NCI-H2171 (cell line): ENCODE measurements at places on chromosomes 2 and 18.

DNA sequence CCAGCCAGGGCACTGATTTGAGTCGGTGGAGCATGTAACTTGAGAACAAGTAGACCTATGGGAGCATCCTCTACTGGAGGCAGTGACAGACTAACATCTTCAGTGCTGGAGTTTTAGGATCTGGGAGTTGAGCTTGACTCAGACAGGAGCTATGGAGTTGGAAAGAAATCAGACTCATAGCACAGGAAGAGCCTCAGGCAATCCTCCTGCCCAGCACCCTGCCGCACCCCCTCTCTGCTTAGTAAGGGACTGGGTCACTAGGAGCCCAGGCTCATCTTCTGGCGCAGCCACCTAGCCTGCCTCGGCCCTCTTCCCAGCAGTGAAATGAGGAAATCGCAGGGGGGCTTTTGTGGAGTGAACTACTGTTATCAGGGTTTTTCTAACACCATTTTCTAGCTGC is 3.6 kb downstream of the ARID5A start:
- DNase-seq: no peak

DNA sequence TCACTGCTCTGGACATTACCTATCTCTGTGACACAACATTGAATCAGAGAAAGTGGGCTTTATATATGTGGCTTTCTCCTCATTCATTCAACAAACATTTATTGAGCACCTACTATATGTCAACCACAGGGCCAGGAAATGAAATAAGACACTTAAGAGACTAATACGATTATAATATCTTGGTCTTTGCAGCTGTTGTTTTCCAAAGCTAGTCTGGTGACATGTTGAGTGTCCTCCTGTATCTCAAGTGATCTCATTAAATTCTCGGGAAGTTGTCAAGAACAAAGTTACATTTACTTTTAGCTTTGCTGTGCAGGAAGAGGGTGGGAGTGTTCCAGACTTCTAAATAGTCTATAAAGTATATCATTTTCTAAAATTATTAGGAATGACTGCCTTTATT is 164.6 kb upstream of the SP5 start:
- DNase-seq: no peak

DNA sequence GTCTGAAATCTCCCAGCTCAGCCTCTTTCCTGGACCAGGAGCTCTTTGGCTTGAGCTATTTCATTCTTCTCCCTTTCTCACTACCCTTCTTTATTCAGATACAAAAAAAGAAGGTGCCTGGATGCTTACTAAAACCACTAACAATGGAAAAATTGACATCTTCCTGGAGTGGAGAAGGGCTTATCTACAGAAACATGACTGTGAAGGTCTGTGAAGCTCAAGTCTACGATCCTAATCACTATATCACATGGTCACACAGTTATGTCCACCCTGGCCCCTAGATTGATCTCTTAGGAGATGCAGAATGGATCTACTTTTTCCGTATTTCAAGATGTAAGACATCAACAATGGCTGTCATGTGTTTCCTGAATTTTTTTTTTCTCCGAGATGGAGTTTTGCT is 5.7 kb upstream of the KRCC1 start:
- no peak for DNase-seq

- DNase-seq: no peak
Observed at GRCh38 chr2:196510246-196510645, 129.3 kb upstream of the CCDC150 start.

DNA sequence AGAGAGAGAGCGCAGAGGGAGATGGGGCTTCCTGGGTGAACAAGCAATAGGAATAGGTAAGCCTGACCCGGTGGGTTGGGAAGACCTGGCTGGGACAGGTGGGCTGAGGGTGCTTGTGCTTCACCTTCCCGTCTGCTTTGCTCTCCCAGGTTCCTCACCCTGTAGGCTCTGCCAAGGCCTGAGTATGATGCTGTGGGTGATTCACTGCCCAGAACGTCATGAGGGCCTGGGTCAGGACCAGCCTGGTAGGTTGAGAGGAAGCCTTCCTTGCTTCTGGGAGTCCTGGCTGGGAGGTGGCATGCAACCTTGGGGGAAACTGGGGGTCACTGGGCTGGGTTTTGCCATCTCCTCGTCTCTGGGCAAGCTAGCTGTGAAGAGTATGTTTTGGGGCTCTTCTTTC is 220.2 kb upstream of the APCDD1 start:
- no peak for DNase-seq

DNA sequence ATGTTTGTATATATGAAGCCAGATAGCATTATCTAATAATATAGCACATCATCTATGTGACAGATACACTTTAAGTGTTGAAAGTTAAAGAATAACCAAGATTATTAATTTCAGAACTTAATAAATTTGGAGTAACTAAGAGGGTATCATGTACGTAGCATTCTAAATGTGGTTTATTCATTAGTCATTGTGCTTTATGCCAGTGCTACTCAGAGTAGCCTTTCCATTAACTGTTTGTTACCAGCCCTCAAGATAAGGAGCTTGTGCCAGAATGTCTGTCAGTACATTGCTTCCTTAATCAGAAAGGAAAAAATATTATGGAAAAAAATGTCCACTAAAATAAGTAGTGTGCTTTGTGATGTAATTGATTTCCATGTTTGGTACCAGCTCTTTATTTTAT is 94.9 kb upstream of the TWSG1 start:
- DNase-seq: no peak

- no peak for DNase-seq
Observed at GRCh38 chr18:36187193-36187825, at the start of gene MOCOS. TSS of gene MOCOS (plus strand) at chr18:36187497. CDS start at chr18:36187540, 43 bp downstream.

DNA sequence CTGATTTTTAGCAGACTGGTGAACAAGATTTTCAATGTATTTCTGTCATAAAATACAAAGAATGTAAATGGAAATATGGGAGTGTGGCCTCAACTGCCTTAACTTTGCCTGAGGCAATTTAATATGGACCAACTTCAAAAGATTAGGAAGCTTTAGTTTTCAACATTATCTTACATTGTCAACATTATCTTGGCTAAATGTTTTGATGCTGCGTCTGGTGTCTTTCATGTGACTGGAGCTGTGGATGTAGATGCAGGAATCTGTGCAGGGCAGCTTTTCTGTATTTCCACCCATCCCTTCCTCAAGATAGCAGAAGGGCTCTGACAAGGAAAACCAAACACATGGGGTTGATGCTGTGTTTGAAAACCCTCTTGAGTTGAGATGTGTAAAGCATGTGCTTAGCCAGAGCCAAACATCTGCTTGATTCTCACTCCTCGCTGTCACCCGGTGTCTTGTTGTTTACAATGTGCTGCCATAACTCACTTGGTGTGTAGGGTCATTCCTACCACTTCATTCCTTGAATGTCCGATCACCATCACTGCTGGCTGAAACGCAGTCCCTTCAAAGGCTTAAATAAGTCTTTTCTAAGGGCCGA is 33.0 kb downstream of the COPS8 start:
- DNase-seq: no peak

GRCh38 chr2:20356042-20356441 is 5.4 kb upstream of the PUM2 start:
- peak; percentile 95 for DNase-seq

GRCh38 chr2:180394305-180394704 is 387.2 kb upstream of the CWC22 start:
- DNase-seq: no peak

DNA sequence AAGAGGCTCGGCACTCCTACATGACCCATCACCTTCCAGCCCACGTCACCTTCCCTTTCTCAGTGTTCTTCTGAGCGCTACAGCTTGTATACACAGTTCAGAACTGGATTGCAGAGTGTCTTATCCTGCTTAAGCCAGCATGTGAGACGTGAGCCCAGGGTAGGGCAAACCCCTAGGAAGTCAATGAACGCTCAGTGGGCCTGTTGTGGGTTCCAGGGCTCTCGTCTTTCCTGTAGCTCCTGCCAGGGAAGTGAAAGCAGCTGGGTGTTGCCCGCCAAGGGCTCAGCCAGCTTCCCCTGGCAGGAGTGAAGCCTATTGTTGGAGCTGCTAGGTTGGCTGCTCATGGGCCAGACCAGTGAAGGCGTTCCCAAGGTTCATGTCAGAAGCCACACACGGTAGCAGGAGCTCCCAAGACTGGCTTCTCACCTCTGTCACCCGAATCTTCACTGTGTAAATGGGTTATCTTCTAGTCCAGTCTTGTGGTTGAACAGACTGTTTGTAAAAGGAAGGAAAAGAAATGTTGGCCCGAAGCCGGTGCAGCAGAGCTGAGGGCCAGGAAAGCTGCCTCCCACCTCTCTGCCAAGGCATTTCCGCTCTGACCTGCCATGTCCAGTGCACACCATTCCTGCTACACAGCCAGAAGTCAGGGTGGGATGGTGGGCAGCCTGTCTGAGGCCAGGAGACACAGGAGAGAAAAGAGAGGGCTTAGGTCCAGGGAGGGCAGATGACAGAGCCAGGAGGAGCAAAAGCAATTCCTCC is 69.6 kb upstream of the RMDN2 start:
- no peak for DNase-seq

DNA sequence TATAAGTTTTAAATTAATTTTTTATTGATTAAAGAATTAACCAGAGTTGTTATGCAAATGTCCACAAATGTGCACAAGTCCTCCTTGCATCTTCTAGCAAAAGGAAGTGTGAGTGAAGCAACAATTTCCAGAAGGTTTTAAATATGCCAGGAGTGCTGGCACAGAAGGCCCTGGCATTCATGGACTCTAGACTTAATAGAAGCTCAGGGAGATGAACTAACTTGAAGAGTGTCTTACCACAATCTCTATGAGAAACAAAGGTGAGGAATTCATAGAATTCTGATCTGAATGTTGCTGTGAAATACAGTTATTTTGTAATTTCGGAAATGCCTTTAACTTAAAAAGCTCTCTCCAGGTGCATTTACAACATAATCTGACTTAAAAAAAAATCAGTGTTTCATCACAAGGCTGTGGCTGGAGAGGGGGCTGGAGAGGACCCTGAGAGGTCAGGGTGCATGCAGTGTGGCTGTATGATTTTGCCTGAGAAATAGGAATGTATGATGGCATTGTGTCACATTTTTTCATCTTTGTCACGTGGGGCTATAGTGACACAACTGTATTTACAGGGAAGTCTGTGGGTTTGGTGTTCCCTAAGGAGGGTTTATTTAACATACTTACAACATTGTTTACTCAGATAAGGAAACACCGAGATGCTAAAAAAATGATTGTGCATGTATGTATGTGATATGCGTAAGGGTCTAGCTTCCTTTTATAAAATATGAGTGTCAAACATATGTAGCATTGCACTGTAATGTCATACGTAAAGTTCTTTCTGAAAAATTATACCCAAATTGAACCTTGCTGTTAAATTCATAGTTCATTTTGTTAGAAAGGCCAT is 66.2 kb downstream of the MAP4K4 start:
- DNase-seq: no peak

DNA sequence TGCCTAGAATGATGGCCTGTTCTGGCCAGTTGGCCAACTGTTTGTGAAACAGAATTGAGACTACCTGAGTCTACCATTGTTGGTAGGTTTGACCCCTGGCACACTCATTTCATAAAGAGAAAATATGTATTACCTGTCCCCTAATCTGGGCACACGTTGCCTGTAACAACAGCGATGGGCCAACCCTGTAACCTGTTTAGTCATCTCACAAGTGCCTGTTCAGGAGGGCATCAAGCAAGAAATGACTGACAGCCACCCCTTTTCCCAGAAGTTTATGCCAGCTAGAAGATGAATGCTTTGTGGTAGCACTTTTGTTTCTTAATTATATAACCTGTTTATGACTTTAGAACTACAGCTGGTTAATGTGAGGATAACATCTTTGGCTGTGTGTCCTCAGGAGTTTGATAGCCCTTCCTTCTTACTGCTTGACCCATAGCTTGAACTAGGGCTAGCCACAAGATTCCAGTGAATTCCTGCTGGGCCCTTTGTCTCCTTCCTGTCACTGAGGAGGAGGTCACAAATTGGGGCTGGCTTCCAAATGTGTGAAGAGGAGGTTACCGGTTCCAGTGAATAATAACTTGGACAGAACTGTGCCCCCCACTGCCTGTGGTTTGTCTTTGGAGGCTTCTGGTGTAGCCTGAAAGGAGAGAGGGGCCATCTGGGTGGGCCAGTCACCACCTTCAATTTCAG is 273.9 kb upstream of the EPAS1 start:
- DNase-seq: no peak

DNA sequence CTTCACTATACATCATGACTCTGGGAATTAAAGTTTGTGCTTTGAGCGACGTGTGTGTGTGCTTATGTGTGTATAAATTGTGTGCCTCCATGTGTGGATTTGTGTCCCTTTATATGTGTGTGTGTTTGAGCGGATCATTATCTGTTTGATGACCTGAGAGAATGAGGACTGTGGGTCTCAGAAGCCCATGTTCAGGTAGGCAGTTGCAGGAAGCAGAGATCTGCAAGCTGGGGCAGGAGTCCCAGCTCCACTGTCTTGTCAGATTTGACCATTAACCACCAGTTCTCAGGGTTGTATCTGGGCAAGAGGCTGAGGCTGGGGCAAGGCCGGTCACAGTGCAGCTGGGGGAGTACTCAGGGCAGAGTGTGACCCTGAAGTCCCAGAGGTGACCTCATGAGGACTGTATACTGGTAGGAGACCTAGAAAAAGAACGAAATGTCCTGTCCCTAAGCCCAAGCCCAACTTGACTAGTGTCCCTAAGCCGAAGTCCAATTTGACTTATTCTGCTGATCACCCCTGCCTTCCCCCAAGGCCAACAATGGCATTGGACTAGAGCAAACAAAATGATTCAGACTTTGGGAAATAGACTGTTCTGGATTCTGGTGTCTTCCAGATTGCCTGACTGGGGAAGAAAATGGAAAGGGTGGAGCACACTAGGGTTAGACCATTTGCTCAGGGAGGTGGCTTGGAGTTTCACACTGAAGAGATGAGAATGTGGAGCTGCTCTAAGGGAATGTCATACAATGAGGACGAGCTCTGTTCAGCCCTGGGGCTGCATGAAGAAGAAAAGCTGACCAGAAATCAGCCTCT is 28.1 kb downstream of the RHOB start:
- no peak for DNase-seq

DNA sequence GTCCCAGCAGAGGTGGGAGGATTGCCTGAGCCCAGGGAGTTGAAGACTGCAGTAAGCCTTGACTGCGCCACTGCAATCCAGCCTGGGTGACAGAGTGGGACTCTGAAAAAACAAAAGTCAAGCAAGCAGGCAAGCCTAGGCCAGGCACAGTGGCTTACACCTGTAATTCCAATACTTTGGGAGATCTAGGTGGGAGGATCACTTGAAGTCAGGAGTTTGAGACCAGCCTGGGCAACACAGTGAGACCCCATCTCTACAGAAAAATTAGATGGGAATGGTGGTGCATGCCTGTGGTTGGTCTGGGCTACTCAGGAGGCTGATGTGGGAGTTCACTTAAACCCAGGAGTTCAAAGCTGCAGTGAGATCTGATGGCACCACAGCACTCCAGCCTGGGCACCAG is 28.6 kb downstream of the STARD7 start:
- DNase-seq: no peak
